ENCODE measurements at places on chromosomes 4 and X.
A peak's percentile ranks its signal among the peaks of the same experiment; 100 is the strongest.

DNA sequence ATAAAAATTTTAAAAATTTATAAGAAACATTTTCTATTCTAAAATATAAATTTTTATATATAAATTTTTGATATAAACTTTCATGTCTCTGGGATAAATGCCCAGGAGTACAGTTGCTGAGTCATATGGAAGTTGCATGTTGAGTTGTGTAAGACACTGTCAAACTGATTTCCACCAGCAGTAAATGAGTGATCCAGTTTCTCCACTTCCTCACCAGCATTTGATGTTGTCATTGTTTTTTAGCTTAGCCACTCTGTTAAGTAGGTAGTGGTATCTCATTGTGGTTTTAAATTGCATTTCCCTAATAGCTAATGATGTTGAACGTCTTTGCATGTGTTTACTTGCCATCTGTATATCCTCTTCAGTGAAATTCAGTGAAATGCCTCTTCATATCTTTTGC, 66.5 kb downstream of the MAMLD1 start:
- no peak for DNase-seq

- DNase-seq = no peak
Measured at GRCh38 chrX:130120746-130121504, 10.6 kb upstream of the ELF4 start.

DNA sequence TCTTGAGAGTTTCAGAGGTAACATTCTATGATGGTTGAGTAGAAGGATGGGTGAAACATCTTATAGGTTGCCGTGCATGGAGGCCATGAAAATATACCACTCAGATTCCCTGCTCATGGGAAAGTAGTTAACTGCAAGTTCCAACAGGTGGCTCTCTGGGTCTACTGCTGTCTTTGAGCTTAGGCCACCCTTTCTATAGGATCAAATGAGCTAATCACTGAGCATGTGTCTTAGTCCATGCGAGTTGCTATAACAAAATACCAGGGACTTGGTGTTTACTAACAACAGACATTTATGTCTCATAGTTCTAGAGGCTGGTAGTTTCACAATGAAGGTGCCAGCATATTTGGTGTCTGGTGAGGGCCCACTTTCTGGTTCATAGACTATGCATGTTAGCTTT, 144.8 kb upstream of the UNC5C start:
- no peak for DNase-seq

DNA sequence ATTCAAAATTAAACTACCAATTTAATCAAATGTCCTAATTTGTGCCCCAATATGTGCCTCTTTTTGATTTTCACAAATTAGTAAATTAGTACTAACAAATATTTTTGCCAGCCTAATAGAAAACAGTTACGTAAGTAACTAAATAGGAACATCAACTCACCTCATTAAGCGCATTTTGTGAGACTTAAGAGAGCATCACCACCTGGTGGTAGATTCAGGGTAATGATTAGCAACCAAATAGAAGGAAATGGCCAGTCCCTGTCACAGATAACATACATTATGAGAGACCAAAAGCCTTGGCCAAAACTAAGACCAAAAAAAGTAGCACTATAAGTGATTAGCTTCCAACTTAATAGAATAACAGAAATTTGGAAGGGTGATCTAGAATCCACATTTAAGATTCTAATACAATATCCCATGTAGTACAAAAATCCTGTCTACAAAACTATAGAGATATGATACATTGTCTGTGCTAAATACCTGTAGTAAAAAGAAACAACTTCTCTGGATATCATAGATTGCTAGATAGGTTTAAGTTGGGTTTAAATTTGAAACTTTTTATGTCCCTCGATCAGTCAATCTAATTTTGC, 46.7 kb downstream of the C4orf46 start:
- peak; percentile 13 for DNase-seq

Measured in forelimb muscle (tissue), 1 donor.